ENCODE measurements at places on chromosomes 2 and 18.

- DNase-seq, result no peak
Observed at GRCh38 chr2:226725126-226725860, 74.3 kb downstream of the IRS1 start.

- DNase-seq, result no peak
Observed at GRCh38 chr18:11147962-11148679, 1.2 kb downstream of the PIEZO2 start.

GRCh38 chr2:148483665-148484064 lies 160.9 kb upstream of the EPC2 start:
- no peak for DNase-seq

GRCh38 chr2:42171396-42171980 lies 2.3 kb downstream of the EML4 start:
- DNase-seq, result no peak

DNA sequence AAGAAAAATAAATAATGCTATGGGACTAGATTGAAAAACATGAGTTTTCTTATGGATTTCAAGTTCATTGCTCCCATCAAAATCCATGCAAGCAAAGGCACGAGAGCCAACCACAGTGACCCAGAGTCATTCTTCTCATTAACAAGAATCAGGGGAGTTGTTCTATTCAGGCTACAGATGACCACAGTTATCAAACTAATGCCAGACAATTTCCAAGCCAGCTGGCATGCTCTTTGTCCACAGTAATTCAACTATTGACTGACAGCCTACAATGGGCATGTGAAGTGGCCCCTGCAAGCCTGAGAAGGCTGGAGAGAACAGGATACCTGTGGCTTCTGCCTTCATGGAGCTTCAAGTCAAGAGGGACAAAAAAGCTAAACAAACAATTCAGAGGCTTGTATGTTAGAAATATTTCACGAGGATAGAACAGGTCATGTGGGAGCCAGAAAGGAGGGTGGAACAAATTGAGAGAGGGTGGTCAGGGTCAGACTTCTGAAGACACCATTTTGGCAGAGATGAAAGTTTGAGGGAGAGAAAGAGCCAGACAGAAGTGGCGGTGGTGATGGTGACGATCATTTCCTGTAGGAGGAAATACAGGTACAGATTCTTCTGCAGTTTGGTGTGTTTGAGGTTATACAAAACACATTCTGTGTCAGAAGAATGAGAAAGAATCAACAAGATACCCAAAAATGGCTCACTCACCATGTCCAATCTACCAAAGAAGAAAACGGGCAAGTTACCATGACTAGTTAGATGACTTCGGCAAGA lies 732.4 kb downstream of the RNF144A start:
- no peak for DNase-seq

DNA sequence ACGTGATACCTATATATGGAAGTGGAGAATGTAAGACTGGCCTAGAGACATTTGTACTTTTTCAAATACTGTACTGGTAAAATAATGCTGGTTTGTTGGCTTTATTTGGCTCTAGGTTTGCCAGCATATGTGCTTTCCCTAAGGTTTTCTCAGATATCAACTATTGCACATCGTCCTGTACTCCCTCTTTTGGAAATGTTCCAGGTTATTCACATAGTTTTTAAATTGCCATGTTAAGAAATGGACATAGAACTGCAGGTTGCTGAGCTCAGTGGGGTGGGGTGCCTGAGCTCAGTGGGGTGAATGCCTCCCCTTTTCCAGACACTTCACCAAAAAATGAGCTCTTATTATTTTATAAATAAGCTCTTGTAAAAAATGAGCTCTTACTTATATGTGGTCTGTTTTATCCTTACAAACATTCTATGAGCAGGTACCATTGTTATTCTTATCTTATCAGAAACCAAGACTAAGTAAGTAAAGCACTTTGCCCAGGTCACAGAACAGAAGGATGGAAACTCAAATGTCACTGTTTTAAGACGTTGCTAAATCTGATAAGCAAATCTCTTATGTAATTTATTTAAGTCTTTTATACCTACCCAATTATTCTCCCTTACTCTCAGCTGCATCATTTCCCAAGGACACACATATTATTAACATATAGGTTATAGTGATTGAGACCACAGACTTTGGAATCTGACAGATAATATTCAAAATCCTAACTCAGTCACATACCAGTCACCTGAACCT lies 99.0 kb downstream of the CPS1 start:
- DNase-seq, result no peak

- no peak for DNase-seq
Observed at GRCh38 chr18:37389684-37390368, 175.8 kb downstream of the CELF4 start.

GRCh38 chr18:22694954-22695353 lies 238.2 kb upstream of the RBBP8 start:
- DNase-seq, result no peak

DNA sequence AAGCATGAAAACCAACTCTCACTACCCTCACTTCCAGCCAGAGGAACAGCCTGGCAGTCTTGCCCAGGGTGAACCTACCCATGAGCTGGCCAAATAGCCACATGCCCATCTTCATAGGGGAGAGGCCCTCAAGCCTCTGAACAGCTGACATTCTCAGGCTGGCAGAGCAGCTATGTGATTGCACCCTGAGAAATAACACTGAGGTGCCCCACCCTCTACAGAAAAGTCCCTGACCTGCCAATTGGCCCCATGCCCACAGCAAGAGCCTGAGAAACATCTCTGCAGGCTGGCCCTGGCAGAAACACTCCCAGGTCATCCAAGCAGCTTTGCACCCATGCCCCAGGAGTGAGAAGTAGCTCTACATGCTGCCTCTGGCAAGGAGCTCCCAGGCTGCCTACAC lies 127.4 kb upstream of the OTX1 start:
- no peak for DNase-seq

DNA sequence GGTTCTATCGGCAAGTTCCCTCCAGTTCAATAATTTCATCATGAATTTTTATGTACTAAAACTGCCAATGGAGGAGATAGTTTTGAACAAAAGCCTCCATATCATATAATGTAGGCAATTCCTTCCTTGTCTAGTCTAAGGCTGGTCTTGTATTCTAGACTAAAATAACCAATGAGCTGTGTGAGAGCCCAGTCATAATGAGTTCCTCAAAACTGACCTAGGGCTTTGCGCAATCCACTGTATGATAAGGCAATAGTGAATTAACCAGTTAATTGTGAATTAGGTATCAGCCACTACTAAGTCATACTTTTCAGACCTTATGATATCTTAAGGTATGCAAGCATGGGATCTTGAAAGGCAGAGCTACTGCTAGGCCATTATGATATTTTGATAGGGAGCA lies 7.6 kb upstream of the UXS1 start:
- no peak for DNase-seq

GRCh38 chr2:186995092-186995491 lies 146.1 kb upstream of the ZSWIM2 start:
- DNase-seq, result no peak

- no peak for DNase-seq
Observed at GRCh38 chr2:118565301-118565700, 282.1 kb downstream of the EN1 start.

DNA sequence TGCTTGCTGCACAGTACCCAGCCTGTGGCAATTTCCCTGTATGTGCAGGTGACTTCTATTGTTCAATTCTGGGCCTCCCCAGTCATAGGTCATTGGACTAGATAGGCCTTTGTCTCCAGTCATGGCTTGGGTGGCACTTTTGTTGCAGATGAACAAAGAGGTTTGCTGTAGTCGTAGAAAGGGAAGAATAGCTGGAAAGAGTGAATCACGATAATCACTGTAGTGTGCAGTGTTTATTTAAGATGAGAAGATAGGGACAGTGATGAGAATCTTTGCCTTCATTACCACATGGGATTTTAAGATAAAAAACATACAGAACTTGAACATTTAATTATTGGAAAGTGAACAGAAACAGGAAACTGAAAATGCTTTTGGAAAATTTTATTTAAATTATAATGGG lies 156.1 kb upstream of the CYRIA start:
- DNase-seq, result no peak

GRCh38 chr2:171595896-171596295 lies 73.6 kb downstream of the CYBRD1 start:
- DNase-seq, result no peak

DNA sequence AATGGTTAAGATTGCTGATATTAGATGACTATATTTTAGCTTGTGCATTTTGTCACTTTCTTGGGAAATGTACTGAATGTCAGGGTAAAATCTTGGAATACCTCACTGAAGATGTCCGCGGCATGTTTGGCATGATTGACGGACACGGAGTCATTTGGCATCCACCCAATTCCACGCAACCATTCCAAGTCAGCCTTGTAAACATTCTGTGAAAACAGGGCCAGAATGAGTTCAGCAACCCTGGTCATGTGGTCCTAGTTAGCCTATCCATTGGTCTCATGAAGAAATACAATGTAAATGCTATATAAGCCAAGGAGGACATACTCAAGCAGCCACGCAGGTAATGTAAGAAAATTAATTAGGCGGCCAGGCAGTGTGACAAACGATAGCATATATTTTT lies 159.5 kb downstream of the RIF1 start:
- no peak for DNase-seq

DNA sequence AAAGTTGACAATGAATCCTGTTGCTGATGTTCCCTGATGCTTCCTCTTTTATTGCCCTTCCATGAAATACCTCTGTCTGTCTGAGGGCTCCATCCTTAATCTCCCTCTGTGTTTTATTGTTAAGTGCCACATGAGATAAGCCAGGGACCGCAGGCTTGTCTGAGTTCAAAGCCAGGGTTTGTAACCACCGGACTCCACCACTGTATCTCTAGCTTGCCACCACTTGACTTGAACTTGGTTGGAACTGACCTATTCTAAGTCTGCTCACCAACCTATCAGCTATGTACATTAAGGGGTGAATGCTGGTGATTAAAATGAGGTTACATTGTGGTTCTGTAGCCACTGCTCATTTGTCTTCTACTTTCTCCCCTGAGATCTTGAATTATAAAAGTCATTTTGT lies 328.5 kb upstream of the ZEB2 start:
- no peak for DNase-seq

- no peak for DNase-seq
Observed at GRCh38 chr18:24837066-24837465, 376.6 kb downstream of the HRH4 start.

- DNase-seq, result no peak
Observed at GRCh38 chr18:46190667-46191066, 86.5 kb downstream of the HAUS1 start.

GRCh38 chr18:34018336-34018735 lies 206.4 kb downstream of the NOL4 start:
- no peak for DNase-seq

DNA sequence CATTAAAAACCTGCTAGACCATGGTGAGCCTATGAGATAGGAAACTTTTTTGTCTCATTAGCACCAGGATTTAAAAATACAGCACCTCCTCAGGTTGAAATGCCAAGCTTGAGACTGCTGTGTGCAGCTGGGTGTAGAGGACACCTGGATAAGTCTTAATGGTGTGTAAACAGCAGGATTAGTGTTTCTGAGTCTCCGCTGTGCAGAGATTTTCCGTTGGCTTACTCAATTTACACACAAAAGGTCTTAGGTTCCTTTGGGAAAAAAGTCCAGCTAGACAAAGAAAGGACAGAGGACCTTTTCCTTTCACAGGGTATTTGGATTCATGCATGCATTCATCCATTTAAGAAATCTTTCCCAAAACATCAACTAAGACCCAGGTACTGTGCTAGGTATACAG lies 168.1 kb downstream of the NRXN1 start:
- DNase-seq, result no peak

- DNase-seq, result no peak
Observed at GRCh38 chr2:62091471-62091870, 104.4 kb upstream of the B3GNT2 start.

- DNase-seq, result no peak
Observed at GRCh38 chr18:32899819-32900218, 127.0 kb upstream of the KLHL14 start.

- DNase-seq, result no peak
Observed at GRCh38 chr2:203873921-203874631, 6.5 kb downstream of the CTLA4 start.

DNA sequence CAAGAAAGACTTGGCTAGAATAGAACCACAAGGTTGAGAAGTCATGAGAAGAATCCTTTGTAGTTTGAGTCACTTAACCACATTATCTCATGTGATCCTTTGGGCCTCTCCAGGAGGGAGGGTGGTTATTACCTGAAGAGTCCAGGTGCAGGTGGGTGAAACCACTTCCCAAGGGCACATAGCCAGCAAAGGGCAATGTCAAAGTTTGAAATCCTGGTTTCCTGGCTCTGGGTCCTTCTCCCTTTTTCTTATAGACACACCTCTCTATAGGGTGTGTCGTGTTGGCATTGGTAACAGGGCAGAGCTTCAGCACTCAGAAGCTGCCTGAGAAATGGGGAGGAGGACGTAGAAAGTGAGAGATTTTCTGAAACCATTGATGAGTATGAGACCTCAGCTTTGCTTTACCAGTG lies 137.9 kb downstream of the MGAT5 start:
- no peak for DNase-seq

GRCh38 chr18:31101183-31102024 lies 817 bp downstream of the DSC2 start:
- no peak for DNase-seq

DNA sequence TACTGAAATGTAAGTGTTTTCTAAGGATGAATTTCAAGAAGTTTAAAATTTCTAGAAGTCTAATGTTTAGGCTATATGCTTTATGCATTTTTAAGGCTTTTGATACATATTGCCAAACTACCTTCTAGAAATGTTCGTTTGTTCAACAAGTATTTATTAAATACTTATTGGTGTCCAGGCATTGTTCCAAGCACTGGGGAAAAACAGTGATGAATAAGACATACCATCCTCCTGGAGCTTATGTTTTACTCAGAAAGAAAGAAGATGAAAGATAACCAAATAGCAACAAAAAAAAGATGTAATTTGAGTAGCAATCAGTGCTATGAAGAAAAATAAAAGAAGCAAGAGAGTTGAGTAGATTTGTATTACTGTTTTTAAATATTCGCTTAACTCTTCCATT lies 692.9 kb downstream of the SLC4A3 start:
- DNase-seq, result no peak

GRCh38 chr2:224772494-224772893 lies 56.3 kb upstream of the CCDC195 start:
- DNase-seq, result no peak

GRCh38 chr2:65724752-65725151 lies 292.4 kb upstream of the SPRED2 start:
- no peak for DNase-seq

- no peak for DNase-seq
Observed at GRCh38 chr2:206028101-206028500, 57.9 kb downstream of the INO80D start.

DNA sequence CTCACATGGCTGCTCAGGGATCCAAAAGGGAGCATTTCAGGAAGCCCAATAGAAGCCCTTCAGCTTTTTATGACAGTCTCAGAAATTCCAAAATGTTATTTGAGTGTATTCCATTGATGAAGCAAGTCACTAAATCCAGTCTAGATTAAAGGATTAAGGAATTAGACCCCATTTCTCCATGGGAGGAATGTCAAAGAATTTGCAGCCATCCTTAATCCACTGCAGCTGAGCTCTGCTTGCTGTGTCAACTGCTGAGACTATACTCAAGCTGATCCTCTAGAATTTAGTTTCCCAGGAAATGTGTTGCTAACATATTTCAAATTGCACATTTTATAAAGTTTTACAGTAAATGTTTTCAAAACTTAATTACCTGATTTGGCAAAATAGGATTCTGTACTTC lies 28.4 kb upstream of the C2orf69 start:
- DNase-seq, result no peak

GRCh38 chr2:18232731-18233438 lies 327.6 kb downstream of the RDH14 start:
- no peak for DNase-seq

- no peak for DNase-seq
Observed at GRCh38 chr2:44935729-44936098, 5.8 kb upstream of the SIX3 start.
